ENCODE measurements at places on chromosomes 3 and 15.

DNA sequence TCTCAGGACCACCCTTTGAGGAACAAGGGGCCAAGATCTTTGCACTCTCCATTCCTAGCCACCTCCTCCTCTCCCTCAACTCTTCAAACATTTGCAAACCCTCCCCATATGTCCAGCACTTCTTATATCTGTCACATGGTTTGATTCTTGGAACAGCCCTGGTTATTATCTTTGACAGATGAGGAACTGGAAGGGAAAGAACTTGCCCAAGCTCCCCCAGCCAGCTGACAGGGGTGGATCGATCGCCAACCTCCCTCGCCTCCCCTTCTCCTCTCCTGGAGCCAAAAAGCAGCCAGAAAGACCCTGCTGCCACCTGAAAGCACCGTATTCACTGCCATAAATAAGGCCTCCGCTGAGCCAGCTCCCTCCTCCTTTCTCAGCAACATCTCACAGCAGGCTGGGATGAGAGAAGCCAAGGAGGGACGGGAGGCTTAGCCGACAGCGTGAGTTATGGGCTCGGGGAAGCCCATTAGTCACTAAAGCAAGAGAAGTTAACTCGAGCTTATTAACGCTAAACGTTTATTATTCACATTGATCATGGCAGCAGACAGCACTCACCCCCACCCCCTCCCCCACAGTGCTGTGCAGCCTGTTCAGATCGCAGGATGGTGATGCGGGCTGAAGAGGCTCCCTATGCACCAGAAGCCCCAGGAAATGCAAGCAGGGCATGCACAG lies 22.2 kb upstream of the FGD5 start:
- DNase-seq = no peak

DNA sequence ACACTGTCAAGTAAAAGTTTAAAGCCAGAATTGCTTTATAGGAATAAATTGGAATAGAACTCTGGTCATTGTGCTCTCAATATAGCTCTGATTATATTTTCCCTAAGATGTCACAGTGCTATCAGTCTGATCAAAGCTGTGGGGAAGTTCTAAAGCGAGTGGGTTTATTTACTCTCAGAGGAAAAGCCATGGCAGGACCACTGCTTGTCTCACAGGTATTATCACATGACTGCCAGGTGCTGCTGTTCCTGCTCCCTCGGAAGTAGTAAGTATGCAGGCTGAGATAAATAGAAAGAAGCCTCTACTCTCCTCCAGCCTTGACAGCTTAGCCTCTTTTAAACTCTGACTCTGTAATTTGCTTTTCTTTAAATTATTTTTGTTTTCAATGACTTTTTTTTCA lies 49.1 kb upstream of the UTS2B start:
- no peak for DNase-seq

- no peak for DNase-seq
Measured at GRCh38 chr3:128313935-128314334, 152.8 kb downstream of the DNAJB8 start.

DNA sequence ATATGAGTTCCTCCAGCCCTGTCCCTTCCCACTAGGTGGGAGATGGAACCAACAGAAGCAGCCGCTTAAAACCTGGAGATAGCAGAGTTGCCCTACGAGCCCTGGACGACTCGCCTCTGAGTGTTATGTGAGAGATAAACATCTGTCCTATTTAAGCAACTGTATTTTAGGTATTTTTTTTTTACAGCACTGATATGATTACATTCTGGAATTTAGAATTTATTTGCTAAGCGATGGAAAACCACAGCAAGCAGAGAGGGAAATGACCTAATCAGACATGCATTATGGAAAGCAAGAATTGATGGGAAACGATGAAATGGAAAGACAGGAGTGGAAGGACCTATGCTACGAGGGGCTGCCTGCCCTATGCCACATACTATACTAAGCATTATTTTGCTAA lies 379.0 kb upstream of the IL12A start:
- no peak for DNase-seq

GRCh38 chr15:64685230-64685888 lies 90.0 kb downstream of the RBPMS2 start:
- no peak for DNase-seq

DNA sequence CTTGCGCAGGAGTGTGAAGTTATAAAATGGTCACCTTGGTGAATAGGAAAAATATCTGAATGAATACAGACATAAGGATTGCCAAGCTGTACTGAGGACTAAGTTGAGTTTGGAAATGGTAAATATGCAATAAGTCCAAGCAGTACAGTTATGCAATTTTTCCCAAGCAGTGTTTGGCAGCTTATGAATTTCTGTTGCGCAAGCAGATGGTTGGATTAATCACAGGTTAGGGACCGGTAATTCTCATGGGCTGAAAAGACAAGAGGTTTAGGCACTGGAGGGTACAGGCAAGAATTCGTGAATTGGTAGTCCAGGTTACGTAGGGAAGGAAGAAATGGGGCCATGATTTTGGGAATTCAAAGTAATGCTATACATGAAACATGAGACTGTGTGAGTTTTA lies 210.3 kb downstream of the RAP2B start:
- DNase-seq = no peak

DNA sequence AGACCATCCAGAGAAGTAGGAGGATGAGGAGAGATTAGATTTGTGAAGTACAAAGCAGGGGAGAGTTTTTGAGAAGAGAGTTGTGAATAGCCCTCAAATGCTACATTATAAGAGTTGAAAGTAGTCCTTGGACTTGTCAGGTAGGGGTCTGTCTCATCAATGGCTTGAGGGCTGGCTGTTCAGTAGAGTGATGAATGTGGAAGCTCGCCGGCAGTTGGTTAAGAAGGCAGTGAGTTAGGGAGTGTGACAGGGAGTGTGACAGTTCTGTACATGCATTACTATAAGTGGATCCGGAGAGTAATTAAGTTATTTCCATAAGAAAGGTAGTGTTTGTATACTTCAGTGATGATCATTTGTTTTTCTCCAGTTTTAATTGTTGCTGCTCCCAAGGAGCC lies 32.5 kb downstream of the SLMAP start:
- no peak for DNase-seq

GRCh38 chr3:79729096-79729495 lies 38.7 kb downstream of the ROBO1 start:
- DNase-seq = no peak

DNA sequence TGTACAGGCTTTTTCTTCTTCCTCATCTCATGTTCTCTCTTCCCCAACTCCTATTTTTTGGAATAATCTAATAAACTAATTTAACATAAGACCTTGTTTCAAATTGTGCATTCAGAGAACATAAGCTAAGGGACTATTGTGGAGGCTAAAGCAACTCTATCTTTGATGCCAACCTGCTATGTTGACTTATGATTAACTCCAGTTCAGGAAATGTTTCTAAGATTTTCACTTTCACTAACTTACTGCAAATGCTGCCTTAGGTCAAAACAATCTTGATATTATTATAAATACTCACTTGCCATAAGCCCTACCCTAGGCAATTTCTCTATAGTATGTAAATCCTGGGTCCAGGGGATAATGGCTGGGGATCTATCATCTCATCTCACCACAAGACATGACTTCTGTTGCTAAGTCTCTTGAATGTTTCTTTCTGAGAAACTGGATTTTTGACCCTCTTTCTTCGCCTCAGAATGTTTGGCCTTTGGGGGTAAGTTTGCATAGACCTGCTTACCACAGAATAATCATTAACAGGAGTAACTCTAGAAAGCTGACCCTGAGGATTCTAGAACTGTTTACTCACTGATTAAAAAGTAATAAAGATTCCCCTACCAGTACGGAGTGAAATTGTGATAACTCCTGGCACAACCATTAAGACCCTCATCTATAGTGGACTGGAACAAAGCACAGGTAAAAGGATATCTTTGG lies 768.1 kb downstream of the GBE1 start:
- DNase-seq = no peak

DNA sequence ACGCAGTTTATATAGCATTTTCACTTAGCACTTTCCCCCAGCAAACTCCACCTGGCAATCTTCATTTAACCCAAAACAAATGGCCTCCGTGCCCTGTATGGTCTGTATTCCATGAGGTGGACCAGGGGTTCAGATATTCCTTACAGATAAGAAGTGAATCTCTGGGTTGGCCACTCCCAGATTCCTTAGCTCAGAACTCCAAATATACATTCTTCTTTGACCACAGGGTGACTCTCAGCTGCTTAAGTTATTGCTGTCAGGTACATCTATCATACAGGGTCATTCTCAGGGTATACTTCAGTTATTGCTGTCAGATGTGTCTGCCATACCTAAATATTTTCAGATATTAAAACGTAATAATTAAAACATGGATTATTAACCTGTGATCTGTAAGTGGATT lies 229.8 kb downstream of the TBL1XR1 start:
- DNase-seq = no peak

- no peak for DNase-seq
Measured at GRCh38 chr3:7209098-7209497, 348.2 kb downstream of the GRM7 start.

- no peak for DNase-seq
Measured at GRCh38 chr15:72971766-72972165, 80.5 kb upstream of the NEO1 start.

- no peak for DNase-seq
Measured at GRCh38 chr3:20083953-20084352, 43.7 kb downstream of the KAT2B start.

DNA sequence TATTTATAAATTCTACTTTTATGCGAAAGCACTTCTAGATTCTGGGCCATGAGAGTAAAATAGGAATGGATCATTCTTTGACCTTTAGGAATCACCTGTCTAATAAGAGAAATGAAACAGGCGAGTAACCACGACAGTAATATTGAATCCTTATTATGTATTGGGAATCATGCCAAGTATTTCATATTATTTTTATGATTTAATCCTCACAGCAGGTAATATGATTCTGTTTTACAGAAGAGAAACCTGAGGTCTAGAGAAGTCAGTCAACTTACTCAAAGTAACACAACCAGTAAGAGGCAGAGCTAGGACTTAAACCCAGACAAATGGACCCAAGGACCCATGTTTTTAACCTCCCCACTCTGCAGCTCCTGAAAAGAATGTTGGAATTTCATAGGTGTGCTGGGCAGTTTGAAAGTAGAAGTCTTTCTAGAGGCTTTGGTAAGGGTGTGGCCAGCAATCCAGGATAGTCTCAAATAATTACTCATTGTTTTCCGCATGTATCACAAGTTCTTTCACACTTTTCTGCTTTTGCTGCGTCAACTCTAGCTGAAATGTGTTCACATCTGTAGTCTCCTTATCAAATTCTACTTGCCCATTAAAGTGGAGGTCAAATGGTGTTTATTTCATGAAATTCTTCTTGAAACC lies 181.7 kb downstream of the TPRG1 start:
- no peak for DNase-seq

- DNase-seq = no peak
Measured at GRCh38 chr3:2993736-2994135, 116.4 kb downstream of the IL5RA start.

DNA sequence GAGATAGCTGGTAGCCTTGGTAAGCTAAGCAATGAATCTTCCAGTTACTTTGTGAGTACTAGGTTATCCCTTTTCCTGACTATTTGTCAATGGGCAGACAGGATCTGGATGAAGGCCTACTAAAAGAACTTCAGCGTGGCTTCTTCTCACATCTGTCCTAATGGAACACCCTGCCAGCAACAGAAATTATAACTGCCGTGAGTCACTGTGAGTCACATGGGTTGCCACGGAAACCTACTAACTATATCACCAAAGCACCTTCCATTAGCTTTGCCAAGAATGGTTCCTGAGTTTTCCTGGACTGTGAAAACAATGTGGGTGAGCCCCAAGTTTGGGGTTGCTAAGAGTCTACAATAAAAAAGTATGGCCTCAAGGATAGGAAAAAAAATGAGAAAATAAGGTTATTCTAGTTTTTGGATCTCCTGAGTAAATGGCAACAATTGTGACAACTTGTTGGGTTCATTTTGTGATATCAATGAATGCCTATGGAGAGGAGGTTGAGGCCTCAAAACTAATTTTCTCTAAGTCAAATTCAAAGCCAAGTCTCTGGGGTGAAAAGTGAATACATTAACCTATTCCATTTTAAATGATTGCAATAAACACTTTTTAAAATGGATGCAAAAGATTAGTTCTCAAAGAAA lies 195.1 kb upstream of the ICE2 start:
- no peak for DNase-seq

- DNase-seq = no peak
Measured at GRCh38 chr3:185807445-185808068, 17.3 kb downstream of the IGF2BP2 start.

- DNase-seq = no peak
Measured at GRCh38 chr3:3551981-3552380, 247.2 kb upstream of the LRRN1 start.

- DNase-seq = no peak
Measured at GRCh38 chr3:52268036-52268435, 10.4 kb downstream of the WDR82 start.

GRCh38 chr15:68464448-68465090 lies 32.6 kb upstream of the ITGA11 start:
- no peak for DNase-seq

- DNase-seq = no peak
Measured at GRCh38 chr15:88401251-88401995, 65.8 kb downstream of the MRPL46 start.

DNA sequence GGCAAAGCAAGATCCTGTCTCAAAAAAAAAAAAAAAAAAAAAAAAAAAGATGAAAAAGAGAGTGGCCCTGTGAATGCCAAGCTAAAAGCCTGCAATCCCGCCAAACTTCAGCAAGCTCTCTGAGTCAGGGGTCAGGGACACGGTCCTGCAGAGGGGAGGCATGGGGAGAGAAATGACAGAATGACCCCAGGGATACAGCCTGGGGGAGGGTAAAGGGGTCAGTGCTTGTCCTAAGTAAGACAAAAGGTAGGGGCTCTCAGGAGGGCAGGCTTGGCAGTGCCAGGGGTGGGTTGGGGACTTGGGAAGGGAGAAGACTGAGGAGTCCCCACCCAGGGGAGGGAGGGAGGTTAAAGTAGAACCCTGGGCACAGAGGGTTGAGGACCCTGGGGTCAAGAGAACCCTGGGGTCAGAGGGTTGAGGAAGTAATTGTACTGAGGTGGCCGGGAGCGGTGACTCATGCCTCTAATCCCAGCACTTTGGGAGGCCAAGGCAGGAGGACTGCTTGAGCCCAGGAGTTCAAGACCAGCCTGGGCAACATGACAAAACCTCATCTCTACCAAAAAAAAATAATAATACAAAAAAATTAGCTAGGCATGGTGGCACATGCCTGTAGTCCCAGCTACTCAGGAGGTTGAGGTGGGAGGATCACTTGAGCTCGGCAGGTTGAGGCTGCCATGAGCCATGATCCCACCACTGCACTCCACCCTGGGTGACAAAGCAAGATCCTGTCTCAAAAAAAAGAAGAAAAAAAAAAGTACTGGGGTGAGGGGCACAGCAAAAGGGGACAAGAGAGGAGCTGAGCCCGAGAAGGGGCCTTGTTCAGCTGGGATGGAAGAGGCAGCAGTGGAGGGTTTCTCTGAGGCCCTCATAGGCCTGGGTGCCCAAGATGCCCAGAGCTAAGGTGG lies 5.2 kb upstream of the SEMA3B start:
- DNase-seq = no peak

- DNase-seq = no peak
Measured at GRCh38 chr3:86388820-86389219, 602.1 kb downstream of the VGLL3 start.

- no peak for DNase-seq
Measured at GRCh38 chr3:126154391-126155279, 25.8 kb downstream of the ALDH1L1 start.

GRCh38 chr15:48888191-48888590 lies 10.3 kb downstream of the EID1 start:
- DNase-seq = no peak

- no peak for DNase-seq
Measured at GRCh38 chr3:56962206-56962605, 98.3 kb upstream of the SPATA12 start.

- DNase-seq = no peak
Measured at GRCh38 chr15:84898761-84899160, 14.3 kb downstream of the SLC28A1 start.

GRCh38 chr15:78195735-78196201 lies 38.6 kb downstream of the ACSBG1 start:
- no peak for DNase-seq

All from NCI-H2081 treated with DMSO at 0.1 percent for 48 hours (cell line).